ENCODE measurements at places on chromosomes 2 and 18.

DNA sequence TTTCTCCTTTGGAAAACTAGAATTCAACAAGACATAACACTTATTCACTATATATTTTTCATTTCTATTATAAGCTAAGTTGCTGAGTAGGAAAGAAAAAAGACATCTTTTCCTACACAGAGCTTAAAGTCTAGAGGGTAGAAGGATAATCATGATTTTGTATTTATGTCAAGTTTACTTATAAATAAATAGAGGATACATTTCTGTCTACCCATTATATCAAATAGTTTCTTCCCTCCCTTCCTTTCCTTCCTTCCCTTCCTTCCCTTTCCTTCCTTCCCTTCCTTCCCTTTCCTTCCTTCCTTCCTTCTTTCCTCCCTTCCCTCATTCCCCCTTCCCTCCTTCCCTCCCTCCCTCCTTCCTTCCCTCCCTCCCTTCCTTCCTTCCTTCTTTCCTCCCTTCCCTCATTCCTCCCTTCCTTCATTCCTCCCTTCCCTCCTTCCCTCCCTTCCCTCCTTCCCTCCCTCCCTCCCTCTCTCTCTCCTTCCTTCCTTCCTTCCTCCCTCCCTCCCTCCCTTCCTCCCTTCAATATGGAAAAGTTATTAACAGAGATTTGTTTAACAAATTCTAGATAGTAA lies 308.4 kb upstream of the COL3A1 start:
- no peak for DNase-seq

GRCh38 chr2:42998721-42999120 lies 206.3 kb upstream of the HAAO start:
- no peak for DNase-seq

GRCh38 chr2:8794923-8795825 lies 42.2 kb downstream of the KIDINS220 start:
- DNase-seq: no peak

GRCh38 chr2:39913648-39914461 lies 134.8 kb upstream of the THUMPD2 start:
- no peak for DNase-seq

- DNase-seq: no peak
Measured at GRCh38 chr18:63356272-63356896, 10.6 kb downstream of the KDSR start.

- peak; percentile 23 for DNase-seq
Measured at GRCh38 chr2:190277234-190278112, 42.2 kb downstream of the HIBCH start.

- DNase-seq: no peak
Measured at GRCh38 chr2:238282861-238283738, 5.3 kb downstream of the PER2 start.

DNA sequence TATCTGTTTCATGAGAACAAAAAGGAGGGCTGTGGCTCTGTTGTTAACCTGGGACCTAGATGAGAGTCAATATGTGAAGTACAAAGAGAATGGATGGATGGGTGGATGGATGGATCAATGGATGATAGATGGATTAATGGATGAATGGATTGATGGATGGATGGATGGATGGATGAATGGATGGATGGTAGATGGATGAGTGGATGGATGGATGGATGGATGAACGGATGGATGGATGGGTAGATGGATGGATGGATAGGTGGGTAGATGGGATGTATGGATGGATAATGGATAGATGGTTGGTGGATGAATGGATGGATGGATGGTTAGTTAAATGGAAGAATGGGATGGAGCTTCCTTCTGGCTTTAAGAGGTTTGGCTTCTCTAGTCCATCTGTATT lies 396.7 kb downstream of the ALK start:
- no peak for DNase-seq

DNA sequence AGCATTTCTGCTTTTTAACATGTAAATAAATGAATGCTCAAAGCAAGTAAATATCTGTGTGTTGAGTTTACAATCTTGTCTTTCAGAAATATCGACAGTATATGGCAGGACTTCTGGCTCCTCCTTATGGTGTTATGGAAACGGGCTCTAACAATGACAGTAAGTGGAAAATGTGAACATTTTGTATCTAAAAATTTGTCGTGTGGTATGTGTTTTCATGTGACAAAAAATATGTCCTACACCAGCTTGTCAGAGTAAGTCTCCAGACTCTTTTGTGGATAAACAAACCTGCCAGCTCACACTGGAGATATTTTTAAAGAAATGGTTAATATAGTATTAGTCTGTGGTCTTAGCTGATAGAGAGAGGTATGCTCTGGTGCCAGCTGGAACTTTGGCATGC lies 157.9 kb upstream of the MAP3K20 start:
- DNase-seq: no peak

GRCh38 chr18:66410692-66411091 lies 193.2 kb downstream of the CDH19 start:
- no peak for DNase-seq

GRCh38 chr2:121446647-121447241 lies 83.9 kb upstream of the RNU4ATAC start:
- no peak for DNase-seq

DNA sequence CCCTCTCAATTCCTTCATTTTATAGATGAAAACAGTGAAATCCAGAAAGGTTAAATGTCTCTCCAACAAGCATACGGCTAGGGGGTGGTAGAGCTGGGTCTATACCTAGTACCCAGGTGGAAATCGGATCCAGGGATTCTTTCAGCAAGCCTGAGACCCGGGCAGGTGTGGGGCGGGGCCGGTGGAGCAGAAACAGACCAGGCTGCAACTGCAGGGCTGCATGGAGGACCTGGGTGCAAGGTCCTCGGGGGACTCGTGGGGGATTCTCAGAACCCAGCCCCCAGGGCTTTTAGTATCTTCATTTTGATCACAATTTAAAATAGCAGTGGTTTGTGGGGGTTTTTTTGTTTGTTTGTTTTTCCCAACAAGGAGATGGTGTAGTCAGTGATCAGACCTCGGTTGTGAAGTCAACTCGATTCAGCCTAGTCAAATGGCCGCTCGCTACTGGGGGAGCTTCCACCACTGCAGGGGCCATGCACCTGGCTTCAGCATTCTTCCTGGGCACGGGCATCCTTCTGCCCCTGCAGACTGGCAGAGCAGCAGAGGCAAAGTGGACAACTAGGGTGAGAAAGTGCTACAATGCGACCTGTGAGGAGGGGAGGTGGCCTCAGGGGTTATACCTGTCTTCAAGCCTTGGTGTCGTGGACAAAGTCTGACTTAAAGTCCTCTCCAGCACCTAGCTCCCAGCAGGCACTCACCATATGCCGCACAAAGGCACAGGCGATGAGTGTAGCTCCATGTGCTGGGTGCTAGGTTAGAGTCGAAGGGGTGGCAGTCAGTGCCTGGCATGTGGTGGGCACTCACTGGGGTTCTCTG lies 46.3 kb downstream of the GORASP2 start:
- DNase-seq: no peak

- no peak for DNase-seq
Measured at GRCh38 chr18:23194155-23194996, 59.1 kb downstream of the CABLES1 start.
